ENCODE measurements at places on chromosomes 7 and 10. TPM values are rescaled to one million over a fixed set of nuclear protein-coding genes. Genes with fewer than 3 reads are reported as not detected.
A peak's percentile ranks its signal among the peaks of the same experiment; 100 is the strongest.

The SLC37A3 gene
- 73.2 TPM for polyA plus RNA-seq

The ASZ1 gene
- not detected for polyA plus RNA-seq

The TMEM176A gene
- polyA plus RNA-seq = not detected

The PIP gene
- not detected for polyA plus RNA-seq

The VIPR2 gene
- polyA plus RNA-seq = 0.02 TPM

The SPACDR gene
- 0.93 TPM for polyA plus RNA-seq

The CRYGN gene
- not detected for polyA plus RNA-seq

The SPDYE17 gene
- not detected for polyA plus RNA-seq

DNA sequence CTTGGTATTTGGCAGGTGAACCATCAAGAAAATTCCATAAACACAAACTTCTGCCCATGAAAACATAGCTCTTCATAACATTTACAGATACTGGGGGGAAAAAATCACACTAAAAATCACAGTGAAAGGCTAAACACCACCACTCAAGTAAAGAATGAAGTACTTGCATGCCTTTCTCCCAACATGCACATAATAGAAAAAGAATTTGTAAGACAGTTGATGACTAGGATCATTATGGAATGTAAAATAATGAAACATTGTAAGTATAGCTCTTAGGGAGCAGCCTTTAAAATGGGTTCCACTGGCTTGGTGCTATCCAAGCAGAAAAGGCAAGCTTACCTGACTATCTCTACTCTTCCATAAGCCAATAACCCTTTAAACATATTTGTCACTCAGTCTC is 299.9 kb upstream of the LRRN3 start:
- no peak for DNase-seq

DNA sequence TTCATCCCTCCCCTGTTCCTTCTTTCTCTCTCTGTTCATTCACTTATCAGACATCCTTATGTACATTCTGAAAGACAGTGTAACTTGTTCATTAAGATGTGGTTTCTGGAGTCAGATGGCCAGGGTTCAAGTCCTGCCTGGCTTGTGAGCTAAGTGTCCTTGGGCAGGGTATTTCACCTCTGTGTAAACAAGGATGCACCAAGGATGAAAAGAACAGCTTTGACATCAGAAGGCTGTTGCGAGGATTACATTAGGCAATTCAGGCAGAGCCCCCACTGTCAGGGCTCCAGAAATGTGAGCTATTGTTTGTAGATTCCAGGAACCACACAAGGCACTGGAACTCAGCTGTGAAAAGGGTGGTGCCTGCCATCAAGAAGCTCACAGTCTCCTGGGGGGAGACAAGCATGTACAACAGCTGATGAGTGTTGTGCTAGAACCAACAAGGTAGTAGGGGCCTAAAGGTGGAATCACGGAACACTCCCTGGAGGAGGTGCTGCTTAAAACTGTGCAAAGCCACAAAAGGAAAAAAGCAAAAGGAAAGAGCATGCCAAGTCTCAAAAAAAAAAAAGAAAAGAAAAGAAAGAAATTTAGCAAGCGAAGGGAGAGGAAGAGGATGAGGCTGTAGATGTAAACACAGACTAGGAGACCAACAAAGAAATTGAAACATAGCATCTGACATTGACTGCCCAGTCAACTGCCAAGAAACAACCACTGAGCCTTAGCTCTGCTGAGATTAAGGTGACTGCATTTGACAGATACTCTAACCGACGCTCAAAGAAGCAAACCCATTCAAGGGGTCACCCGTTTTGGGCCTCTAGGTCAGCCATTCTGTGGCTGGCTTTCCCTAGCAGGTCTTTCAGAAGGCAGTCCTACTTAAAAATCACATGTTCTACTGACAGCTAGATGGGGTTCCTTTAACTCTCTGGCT is 12.5 kb downstream of the PDLIM1 start:
- no peak for DNase-seq

GRCh38 chr7:55552320-55553023 is 19.8 kb downstream of the VOPP1 start:
- DNase-seq = no peak

GRCh38 chr7:108468246-108468645 is 12.0 kb upstream of the NRCAM start:
- no peak for DNase-seq

DNA sequence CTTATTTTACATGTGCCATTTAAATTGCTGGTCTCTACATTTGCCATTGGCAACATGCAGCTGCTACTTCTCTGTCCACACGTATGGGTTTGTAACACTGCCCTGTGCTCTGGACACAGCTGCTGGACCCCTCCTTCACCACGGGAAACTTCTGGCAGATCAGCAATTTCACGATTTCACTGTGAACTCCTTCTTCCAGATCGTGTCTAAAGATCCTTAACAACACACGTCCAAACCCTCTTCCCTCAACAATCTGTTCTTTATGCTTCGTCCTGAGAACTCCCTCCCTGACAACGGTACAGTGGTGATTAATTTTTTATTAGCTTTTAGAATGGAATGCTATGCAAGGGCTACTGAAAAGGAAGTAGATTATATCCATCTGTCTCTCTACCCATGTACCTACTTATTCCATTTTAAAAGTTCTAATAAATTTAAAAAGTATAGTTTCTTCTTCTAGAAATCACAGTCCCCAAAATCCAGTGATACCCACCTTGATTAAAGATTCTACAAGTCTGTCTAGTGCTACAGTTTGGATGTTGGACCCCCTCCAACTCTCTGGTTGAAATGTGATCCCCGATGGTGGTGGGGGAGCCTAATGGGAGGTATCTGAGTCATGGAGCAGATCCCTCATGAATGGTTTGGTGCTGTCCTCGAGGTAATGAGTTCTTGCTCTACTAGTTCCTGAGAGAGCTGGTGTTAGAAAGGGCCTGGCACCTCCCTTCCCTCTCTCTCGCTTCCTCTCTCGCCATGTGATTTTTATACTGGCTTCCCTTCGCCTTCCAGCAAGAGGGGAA is 81.0 kb downstream of the KIAA1549 start:
- DNase-seq = no peak

GRCh38 chr10:123262456-123262855 is 108.3 kb downstream of the BUB3 start:
- no peak for DNase-seq

GRCh38 chr10:83678850-83679249 is 460.5 kb upstream of the GHITM start:
- no peak for DNase-seq

DNA sequence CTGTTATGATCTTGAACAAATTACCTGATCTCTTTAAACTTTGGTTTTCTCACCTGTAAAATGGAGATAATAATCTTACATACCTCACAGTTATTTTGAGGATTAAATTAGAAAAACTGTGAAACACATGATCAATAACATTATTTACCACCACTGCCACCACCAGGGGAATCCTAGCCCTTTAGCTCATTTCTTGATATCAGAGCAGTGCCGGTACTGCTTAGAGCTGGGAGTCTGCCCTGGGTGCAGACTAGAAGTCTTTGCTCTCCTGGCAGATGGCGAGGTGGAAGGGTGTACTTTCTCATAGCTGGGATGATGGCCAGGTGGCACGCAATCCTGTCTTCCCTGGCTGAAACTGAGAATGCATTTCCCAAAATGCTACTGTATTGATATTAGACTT is 12.7 kb upstream of the EFCAB10 start:
- no peak for DNase-seq

DNA sequence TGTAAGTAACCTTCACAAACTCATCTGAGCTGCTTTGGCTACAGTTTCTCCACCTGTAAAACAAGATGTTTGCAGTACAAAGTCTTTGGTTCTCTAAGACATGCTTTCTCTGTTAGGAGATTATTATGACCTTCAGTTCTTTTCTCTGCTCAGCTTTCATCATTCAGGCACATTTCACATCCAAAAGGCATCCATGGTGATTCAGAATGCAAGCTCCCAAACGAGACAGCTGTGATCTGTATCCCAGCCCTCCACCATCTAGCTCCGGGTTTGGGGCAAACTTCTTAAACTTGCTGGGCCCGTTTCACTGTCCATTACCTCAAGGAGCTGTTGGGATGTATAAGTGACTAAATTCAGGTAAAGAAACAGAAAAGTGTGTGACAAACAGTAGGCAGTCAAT is 95.8 kb upstream of the COL1A2 start:
- DNase-seq = no peak

DNA sequence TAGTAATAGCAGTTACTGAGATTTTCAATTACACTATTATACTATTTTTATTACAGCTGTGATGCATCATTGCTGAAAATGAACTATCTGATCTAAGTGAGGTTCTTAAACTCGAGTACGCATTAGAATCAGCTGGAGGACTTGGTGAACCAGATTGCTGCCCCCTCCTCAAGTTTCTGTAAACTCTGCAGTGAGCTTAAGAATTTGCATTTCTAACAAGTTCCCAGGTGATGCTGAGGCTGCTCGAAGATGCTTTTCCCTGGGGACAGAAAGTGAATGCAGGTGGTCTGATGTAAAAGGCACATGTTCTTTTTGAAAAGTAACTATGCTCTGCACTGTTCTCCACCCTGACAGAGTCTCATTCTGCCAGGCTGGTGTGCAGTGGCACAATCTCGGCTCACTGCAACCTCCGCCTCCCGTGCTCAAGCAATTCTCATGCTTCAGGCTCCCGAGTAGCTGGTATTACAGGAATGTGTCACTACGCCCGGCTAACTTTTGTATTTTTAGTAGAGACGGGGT is 12.5 kb downstream of the RNF133 start:
- DNase-seq = no peak

DNA sequence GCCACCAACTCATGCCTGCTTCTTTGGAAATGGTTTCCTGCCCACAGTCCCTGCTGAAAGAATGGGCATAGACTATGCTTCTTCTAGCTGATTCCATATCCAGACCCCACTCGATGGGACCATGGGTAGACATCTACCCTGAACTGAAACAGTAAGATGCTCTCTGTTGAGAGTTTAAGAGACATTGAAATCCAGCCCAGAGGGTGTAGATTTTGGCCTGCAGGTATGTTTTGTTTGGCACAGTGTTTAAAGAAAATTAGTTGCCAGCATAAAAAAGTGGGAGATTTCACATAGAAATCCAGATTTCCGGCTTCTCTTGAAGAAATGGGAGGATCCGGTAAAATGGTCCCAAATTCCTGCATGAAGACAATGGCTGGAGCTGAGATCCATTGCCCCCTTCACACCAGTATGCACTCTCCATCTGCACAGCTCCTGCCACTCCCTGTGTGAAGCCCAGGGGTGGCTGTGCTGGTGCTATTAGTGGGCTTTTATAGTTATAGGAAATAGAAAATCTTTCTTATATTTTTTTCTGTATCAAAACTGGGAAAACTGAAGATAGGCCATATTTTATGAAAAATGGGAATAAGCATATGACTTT is 218.1 kb downstream of the PTEN start:
- no peak for DNase-seq

DNA sequence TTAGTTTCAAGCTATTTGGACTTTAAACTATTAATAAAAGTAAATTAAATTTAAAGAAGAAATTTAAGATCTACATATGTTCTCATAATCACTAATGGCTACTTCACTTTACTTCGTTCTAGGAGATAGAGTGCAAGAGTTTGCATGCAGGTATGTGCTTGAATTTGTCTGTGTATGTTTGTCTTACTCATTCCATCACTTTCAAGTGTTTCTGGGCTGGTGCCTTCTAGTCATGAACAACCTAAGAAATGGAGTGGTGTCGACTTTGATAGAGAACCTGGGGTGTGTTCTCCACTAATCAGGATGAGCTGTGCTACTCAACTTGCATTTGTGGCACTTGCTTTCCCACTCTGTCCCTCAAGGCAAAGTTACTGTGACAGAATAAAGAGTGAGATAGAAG is 169.9 kb downstream of the KCND2 start:
- no peak for DNase-seq

DNA sequence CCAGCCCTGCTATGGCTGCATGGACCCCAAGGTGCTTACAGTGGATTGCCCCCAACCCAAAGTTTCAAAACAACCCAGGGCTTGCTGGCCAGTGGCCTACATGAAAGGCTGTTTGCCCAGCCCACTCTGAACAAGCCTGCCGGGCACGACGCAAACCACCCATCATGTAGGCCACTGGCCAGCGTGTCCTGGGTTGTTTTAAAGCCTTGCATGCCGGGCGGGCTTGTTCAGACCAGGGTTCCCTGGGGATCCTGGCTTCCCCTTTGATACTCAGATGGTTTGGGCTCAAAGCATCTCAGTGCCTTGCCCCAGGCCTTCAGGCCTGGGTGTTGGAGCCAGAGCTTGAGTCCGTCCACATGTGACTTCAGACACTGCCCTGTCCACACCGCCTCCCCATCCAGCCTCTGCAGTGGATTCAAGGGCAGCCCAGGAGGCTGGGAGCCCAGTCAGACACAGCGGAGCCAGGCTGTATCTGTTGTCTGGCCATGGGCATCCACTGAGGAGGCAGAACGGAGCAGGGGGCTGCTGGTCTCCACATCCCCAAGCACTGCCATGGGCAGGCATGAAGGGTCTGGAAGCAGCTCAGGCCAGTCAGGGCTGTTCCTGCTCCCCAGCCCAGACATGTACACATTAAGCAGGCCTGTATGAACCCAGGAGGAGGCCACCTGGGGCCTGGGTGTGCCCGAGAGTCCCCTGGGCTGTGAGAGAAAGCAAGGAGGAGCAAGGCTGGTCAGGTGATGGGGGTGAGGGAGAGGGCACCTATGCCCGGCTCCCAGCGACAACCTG is 4.0 kb upstream of the ADIRF start:
- peak; percentile 36 for DNase-seq

- DNase-seq = no peak
These were observed 1078.1 kb downstream of the SORCS1 start for GRCh38 chr10:106086391-106086790.

DNA sequence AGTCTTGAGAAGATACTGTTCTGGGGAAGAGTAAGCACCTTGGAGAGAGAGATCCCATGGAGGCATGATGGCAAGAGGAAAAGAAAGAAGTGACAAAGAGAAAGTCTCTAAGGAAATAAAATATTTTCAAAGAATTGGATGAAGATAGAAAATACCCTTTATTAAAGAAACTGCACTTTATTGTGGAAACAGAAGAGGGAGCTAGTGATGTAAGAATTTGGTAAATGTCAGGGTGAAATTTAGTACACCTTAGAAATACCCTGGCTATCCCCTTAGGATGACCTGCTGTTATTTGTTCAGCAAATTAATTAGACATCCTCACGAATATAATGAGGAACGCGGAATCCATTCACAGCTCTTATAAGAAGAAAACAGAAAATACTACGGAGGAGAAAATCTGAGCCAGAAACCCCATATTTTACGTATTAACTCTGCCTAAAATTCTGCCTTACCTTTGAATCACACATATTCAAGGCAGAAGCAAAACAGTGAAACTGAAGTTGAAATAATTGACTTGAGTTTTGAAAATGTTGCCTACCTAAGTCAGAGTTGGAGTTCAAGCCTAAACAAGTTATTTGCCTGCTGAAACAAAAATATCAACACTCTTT is 90.7 kb downstream of the TFPI2 start:
- DNase-seq = peak; percentile 17

- no peak for DNase-seq
These were observed 153.2 kb downstream of the NRBF2 start for GRCh38 chr10:63286340-63286739.
